Vagina (tissue), 2 donors: ENCODE measurements at places on chromosomes 13 and 19.

- DNase-seq = no peak
Measured at GRCh38 chr19:18735324-18735723, 51.8 kb downstream of the CRTC1 start.

DNA sequence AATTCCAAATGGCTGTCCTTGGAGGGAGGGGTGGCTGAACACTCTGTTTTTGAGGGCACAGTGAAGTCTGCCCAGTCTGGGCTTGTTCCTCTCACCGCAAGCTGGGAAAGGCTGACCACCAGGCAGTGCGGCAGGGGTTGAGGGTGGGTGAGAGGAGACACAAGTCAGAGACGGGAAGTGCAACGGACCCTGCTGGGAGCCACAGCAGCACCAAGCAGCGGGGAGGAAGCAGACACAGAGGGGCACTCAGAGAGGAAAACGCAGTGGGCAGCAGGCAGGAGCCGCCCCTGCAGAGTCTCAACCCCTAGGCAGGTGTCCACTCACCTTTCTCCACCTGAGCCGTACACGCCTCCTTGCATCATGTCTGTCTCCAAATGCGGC lies 15.6 kb downstream of the AKAP8L start:
- DNase-seq = no peak

DNA sequence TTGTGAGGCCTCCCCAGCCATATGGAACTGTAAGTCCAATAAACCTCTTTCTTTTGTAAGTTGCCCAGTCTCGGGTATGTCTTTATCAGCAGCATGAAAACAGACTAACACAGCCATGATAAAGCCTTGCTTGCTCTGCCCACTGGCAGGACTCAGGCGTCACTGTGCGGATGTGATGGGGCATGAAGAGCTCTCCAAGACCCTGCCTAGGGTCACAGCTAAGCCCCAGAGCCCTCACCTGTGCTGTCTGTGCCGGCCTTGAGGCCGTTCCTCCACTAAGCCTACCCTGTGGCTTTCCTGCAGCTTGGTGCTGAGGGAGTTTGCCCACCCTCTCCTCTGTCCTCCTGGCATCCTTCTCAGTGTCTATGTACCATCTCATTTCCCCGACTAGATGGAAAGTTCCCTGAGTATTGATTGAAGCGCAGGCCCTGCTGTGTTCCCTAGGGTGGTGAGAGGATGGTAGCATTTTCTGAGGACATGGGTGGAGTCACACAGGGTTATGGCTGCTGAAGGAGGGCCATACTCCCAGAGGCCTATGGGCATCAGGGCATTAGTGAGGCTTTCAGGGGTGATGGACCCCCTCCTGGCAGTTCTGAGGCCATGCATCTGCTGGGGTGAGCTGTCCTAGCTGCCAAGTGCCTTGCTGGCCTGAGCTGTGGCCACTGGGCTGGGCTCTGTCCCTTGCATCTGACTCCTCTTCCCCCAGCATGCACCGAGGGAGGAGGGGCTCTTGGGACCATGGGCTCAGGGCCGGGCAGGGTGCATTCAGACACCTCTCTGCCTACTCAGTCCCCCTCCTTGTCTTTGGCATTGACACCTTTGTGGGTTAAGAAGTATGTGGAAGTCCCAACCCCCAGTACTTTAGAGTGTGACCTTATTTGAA lies 75.3 kb downstream of the TEX29 start:
- peak; percentile 94 for DNase-seq

DNA sequence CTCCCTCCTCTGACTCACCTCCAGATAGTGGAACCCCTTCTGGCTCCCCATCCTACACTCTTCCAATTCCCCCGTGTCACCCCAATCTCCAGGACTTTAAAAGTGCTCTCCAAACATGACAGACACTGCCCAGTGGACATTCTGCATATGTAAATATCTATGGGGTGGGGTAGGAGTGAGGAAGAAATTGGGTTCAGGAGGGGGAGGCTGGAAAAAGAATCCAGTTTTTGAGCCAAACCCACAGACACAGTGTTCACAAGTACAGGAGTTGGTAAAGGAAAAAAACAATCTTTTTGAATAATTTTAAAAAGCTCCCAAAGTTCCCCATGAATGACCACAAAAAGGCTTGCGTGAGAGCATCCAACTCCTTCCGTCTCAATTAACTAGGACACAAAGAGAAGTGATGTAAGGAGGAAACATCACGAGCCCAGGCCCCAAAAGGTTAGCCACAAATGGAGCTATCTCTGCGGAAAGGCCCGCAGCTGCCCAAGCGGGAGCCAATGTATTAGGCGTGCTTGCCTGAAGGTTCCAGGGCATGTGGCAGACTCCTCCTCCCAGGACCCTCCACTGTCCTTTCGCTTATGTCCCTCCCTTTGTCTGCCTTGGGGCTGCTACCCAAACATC lies 18.0 kb downstream of the ZC3H4 start:
- DNase-seq = no peak

DNA sequence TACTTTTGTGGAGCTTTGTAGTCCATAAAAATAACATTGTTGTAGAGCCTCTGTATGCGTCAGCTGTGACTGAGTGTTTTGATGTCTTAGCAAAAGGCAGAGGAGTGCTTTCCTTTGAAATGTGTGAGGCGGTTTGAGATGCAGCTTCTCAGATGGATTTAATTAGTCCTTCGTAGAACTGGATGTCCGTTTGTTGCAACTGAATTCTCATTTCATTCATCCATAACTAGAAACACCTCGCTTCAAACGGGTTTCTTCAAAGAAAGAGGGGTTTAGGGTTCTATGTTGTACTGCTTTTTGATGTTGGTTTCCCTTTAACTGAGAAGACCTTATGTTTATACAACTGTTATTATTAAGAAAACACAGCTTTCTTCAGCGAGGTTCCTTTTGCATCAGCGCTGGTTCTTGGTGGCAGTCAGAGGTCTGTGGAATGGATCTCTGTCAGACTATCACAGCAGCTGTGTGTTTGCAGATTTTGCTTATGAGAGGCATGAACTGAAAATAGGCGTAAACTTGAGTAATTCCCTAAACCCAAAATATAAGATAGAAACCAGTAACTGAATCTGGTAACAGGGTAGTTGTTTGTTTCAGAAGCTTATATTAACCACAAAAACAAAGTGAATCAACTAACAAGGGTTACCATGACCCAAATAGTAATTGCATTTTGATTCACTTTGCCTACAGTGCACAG lies 194.4 kb downstream of the GGACT start:
- DNase-seq = no peak

GRCh38 chr19:36256853-36257519 lies 42.1 kb downstream of the ZNF146 start:
- DNase-seq = no peak

DNA sequence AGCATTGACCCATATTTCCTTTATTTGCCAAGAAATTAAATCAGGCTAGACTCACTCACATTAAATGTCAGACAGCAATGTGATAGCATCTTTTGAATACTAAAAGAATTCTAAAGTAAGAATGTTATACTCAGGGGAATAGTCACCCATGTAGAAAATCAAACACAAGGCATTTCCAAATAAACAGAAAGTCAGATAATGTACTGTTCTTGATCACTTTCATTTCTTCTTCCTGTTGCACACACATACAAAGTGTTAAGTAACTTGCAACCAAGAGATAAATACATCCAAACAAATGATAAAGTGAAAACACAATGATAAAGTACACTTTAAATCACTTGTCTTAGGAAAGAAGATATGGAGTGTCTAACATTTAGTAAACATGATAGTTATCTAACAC lies 1366.6 kb upstream of the MIR17HG start:
- DNase-seq = no peak

DNA sequence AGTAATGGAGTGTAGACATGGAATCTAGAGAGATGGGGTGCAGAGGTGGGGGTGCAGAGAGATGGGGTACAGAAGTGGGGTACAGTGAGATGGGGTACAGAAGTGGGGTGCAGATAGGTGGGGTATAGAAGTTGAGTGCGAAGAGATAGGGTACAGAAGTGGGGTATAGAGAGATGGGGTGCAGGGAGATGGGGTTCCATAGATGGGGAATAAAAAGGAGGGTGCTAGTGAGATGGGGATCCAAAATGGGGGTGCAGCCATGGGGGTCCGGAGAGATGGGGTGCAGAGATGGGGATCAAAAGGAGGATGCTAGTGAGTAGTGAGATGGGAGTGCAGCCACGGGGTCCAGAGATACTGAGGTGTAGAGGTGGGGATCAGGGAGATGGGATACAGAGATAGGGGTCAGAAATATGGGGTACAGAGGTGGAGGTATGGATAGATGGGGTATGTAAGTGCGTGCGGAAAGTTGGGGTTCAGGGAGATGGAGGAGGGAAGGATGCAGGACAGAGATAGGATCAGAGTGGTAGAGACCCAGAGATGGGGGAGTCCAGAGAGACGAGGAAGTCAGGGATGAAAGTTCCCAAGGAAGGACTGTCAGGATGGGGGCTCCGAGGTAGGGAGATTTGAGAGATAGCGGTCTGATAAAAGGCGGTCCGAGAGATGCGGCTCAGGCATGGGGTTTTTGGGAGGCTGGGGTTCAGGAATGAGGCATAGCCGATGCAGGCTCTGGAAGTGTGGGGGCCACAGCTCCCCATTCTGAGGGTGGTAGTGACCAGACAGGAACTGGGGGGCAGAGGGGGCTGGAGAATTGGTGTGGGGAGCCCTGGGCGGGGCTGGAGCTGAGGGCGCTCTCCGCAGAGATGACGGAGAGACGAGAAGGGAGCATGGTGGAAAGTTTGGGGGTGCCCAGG lies 3.4 kb downstream of the PALM3 start:
- no peak for DNase-seq

DNA sequence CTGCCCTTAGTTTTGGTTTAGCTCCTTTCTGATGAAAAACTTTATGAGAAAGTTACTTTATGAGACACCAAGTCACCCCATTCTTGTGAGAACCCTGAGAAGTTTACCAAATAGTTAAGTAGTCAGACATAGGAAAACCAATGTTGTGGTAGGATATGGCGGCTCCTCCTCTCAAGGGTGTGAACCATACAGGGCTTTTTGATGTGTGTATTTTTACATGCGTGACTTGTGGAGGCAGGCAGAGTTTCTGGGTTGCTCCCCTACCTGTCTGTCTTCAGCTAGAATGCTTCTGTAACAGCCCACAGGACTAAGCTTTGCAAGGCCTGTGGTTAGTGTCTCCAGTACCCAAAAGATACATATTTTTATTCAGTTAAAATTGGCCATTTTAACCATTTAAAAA lies 18.3 kb downstream of the UBAC2 start:
- DNase-seq = no peak

DNA sequence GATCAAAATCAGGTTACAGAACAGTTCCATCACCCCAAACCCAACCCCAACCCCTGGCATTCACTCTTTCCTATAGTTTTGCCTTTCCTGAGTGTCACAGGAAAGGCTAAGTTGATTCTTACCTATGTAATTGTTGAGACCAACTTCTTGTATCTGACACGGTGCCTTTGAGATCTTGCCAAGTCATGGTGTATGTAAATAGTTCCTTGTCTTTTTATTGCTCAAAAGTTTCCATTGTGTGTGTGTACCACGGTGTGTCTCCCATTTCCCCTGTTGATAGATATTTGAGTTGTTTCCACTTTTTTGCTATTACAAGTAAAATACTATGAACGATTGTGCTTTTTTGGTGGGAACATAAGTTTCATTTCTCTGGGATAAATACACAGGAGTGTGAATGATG lies 3.3 kb upstream of the IGFL2 start:
- no peak for DNase-seq

DNA sequence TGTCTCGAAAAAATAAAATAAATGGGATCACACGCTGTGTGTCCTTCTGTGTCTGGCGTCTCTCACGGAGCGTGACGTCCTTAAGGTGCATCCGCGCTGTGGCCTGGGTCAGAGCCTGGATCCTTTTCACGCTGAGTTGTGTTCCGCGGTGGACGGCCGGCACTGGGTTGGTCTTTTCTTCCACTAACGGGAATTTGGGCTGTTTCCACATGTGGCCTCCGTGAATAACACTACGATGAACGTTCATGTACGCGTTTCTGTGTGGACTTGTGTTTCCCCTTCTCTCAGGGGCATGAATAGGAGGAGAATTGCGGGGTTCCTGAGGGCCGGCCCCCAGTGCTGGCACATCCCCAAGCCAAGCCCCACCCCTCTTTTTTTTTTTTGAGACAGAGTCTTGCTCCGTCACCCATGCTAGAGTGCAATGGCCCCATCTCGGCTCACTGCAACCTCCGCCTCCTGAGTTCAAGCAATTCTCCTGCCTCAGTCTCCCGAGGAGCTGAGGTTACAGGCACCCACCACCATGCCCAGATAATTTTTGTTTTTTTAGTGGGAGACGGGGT lies 6.2 kb upstream of the PTBP1 start:
- no peak for DNase-seq

DNA sequence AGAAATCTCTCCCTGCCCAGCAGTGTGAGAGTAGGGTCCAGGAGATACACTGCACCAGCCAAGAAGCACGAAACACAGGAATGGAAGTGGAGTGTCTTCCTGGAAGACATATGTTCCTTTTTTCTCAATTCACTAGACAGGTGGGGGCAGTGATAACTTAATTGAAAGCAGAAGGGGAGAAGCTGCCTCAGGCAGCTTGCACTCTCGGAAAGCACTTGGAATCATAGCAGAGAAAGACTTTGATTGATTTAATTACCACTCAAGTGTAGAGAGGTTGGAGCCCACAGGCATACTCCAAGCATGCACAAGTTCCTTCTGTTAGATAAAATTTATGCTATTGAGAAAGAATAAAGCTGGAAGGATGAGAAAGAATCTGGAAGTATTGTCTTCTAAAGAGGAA lies 249.4 kb downstream of the SLITRK6 start:
- no peak for DNase-seq

DNA sequence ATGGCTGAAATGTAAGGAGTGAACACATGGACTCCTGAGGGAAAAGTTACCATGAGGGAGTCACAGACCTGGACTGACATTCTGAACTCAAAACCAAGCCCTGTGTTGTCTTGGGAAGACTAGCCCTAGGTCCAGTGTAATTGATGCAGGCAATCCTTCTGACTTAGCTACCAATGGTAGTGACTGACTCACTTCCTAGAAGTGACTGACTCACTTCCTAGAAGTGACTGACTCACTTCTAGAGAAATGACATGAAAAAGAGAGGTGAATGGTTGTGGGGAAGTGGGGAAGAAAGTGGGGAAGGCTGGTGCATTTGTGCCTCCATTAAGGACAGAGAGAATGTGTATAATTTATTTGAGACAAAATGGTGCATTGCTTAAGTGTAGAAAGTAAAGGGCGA lies 49.9 kb downstream of the EDNRB start:
- DNase-seq = no peak

GRCh38 chr13:43816401-43816889 lies 29.7 kb upstream of the ENOX1 start:
- DNase-seq = no peak

GRCh38 chr13:45021250-45021649 lies 31.9 kb downstream of the GPALPP1 start:
- DNase-seq = no peak
